PC-9 (cell line): ENCODE measurements at places on chromosomes 5 and 9. TPM values are rescaled to one million over a fixed set of nuclear protein-coding genes. Genes with fewer than 3 reads are reported as not detected.

BHMT gene
- not detected in 2 replicates for total RNA-seq

PCDHA5 gene
- not detected in 2 replicates for total RNA-seq

CDH9 gene
- not detected in 2 replicates for total RNA-seq

ADRB2 gene
- 2.8 and 3.1 TPM in 2 replicates for total RNA-seq

CBY3 gene
- total RNA-seq: not detected in 2 replicates

PTGER4 gene
- 15.7 and 22.4 TPM in 2 replicates for total RNA-seq

SNCAIP gene
- total RNA-seq: not detected in 2 replicates

IL4 gene
- total RNA-seq: not detected in 2 replicates

ASPN gene
- total RNA-seq: not detected in 2 replicates

HSDL2 gene
- total RNA-seq: 51.9 and 60.6 TPM in 2 replicates

GRM6 gene
- total RNA-seq: not detected in 2 replicates

PKD2L2 gene
- 0.46 and 0.50 TPM in 2 replicates for total RNA-seq

TSSK1B gene
- not detected in 2 replicates for total RNA-seq

FSTL4 gene
- not detected in 2 replicates for total RNA-seq

FBXW11 gene
- 54.8 and 58.7 TPM in 2 replicates for total RNA-seq

PHYHD1 gene
- 4.2 and 6.3 TPM in 2 replicates for total RNA-seq

PCDHGA2 gene
- total RNA-seq: 0.11 and 0.13 TPM in 2 replicates

CDKN2B gene
- 33.8 and 40.2 TPM in 2 replicates for total RNA-seq

INSYN2B gene
- total RNA-seq: 0.13 TPM in 1 of 2 replicates, not detected in the other

MORN5 gene
- total RNA-seq: not detected in 2 replicates

BAAT gene
- not detected in 2 replicates for total RNA-seq

CPEB4 gene
- 11.6 and 15.4 TPM in 2 replicates for total RNA-seq

IQGAP2 gene
- not detected in 2 replicates for total RNA-seq

TMEM215 gene
- total RNA-seq: not detected in 2 replicates

FGF1 gene
- 0.23 and 0.44 TPM in 2 replicates for total RNA-seq

GRXCR2 gene
- total RNA-seq: not detected in 2 replicates

ITGA1 gene
- 3.0 and 4.0 TPM in 2 replicates for total RNA-seq

LIX1 gene
- not detected in 2 replicates for total RNA-seq

PCDHGA6 gene
- 0.17 TPM in 1 of 2 replicates, not detected in the other for total RNA-seq

ZNF354C gene
- 2.5 and 2.7 TPM in 2 replicates for total RNA-seq

MARCOL gene
- total RNA-seq: not detected in 2 replicates

ACOT12 gene
- total RNA-seq: not detected in 2 replicates

BTNL8 gene
- not detected in 2 replicates for total RNA-seq

SLC6A19 gene
- not detected in 2 replicates for total RNA-seq
